ENCODE measurements at places on chromosomes 13 and 19.
A peak's percentile ranks its signal among the peaks of the same experiment; 100 is the strongest.

DNA sequence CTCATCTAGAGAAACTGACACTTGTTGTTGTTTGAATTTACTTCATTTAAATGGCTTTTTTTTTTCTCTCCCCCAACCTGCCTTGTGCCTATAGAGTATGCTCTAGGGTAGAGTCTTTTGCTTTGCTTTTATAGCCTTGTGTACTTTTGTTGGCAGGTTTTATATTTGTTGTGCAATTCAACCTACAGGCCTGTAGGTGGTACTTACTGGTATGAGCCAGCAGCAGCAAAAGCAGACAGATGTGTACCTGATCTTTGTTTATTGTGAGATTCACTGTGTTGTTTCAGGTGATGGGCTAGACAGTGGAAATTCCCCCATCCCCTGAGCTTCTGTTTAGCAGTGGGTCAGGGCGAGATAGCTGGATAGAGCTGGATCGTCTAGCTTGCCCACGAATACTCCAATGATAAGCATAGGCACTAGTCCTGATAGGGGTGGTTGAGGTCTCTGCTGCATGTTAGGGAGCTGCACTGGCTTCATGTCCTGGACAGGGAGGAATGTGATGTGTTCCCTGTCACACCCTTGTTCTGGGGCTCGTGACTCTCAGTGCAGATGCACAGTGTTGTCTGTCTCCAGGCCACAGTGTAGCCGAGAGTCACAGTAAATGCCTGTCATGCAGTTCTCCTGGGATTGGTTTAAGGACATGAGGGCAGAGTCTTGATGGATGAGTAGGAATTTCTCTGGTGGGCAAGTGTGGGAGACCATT lies 21.3 kb downstream of the DNAJC3 start:
- no peak for DNase-seq

- DNase-seq: no peak
Measured at GRCh38 chr13:41326661-41327060, 15.6 kb downstream of the NAA16 start.

DNA sequence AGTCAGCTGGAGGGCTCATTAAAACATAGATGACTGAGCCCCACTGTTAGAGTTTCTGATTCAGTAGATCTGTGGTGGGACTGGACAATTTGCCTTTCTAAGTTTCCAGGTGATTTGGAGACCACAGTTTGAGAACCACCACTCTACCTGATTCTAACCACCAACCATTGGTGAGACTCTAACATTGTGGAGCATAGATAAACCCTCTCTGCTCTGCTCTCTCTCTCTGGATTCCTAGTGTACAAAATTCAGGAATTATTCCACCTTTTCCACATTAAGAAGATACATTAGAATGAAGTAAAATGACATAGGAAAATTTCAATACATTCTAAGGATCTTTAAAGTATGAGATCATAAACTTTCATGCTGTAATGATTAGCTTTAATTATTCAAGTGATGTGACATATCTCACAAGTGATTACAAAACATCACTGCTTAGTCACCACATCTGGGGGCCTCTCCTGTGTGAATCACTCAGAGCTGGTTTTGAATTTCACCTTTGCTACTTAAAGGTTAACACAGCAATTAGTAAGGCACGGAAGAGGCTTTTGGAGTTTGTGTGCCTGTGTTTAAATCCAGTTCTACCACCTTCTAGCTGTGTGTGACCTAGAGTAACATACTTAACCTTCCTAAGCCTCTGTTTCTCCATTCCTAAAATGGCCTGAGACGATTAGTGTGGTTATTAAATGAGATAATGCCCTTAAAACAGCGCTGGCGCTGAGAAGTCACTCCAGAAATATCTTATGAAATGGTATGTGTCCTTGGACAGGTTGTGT lies 78.5 kb upstream of the NBEA start:
- DNase-seq: peak; percentile 81

DNA sequence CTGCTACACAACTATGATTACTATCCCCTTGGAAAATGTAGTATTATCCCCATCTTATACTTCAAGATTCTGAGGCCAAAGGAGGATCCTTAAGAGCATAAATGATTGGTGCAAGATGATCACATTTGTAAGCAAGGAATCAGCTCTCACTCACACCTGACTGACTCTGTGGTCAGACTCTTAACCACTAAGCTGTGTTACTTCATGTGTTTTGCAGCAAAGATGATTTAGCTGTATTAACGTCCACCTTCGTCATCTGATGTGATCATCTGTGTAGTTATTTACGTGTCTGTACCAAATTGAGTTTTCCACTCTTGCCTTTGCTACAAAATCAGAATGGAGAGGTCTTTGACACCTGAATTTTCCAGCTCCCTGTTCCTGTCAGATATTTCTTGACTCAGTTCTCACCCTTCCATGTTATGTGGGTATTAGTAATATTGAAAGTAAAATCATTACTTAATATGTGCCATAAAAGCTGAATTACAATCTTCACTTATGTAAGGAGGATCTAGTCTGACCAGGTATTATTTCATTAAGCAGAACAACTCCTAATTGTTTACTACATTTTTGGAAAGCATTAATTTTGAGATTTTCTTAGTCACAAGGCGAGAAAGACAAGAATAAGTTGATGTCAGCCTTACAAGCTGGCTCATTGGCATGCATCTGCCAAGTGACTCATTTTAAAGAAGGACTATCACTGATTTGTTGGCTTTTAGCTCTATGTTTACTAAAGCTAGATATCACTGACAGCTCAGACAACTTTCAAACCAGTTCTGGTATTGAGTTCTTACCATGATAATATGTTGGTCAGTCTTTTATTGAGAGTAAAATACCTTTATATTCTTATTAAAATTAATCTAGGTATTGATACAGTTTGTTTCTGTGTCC lies 1279.8 kb upstream of the PCDH9 start:
- DNase-seq: no peak

GRCh38 chr19:3098141-3098514 lies 4.0 kb downstream of the GNA11 start:
- DNase-seq: no peak

DNA sequence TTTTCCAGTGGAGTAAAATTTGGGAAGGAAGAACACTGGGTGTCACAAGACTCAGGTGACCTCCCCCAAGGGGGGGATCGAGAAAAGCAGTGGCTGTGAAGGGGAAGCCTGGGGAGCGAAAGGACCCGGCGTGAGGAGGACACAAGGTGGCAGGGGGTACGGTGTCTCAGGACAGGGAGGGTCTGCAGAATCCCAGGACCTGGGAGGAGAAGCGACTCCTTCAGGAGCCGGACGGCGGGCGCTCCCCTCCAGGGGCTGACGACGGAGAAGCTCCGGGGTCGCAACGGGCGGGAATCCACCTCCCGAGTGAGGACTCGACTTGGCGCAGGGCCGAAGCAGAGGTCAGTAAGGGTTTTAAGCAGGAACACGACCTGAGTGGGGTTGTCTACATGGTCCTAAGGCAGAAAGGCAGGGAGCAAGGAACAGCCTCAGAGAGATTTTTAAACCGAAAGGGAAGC lies 529 bp downstream of the ZNF836 start:
- no peak for DNase-seq

- DNase-seq: no peak
Measured at GRCh38 chr13:94515374-94515773, 35.9 kb upstream of the DCT start.

DNA sequence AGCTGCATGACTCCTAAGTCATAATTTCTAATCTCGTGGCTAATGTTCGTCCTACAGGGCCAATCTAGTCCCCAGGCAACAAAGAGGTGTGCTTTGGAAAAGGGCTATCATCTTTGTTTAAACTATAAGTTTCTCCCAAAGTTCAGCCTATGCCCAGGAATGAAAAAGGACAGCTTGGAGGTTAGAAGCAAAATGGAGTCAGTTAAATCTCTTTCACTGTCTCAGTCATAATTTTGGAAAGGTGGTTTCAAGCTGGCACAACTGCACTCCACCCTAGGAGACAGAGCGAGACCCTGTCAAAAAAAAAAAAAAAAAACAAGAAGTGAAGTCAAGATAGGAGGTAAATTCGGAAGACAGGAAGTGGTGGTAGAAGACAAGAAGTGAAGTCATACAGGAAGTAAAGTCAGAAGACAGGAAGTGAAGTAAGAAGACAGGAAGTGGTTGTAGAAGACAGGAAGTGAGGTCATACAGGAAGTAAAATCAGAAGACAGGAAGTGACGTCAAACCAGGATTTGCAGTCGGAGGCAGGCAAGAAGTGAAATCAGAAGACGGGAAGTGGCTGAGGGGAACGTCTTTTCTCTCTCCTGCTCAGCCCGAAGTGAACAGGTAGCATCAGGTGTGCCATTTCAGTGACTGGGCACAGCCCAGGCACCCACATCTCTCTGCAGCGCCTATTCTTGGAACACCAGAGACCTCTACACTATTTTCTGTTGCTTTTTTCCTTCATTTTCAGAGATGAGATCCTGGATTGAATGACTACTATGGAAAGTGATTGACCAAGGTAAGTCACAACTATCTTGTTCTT lies 32.2 kb downstream of the GP6 start:
- no peak for DNase-seq

GRCh38 chr19:50482916-50483315 lies 6.3 kb upstream of the GARIN5A start:
- DNase-seq: no peak

GRCh38 chr13:112069061-112069844 lies 2.3 kb downstream of the SOX1 start:
- DNase-seq: no peak

GRCh38 chr13:36029166-36029565 lies 102.0 kb downstream of the DCLK1 start:
- DNase-seq: no peak

DNA sequence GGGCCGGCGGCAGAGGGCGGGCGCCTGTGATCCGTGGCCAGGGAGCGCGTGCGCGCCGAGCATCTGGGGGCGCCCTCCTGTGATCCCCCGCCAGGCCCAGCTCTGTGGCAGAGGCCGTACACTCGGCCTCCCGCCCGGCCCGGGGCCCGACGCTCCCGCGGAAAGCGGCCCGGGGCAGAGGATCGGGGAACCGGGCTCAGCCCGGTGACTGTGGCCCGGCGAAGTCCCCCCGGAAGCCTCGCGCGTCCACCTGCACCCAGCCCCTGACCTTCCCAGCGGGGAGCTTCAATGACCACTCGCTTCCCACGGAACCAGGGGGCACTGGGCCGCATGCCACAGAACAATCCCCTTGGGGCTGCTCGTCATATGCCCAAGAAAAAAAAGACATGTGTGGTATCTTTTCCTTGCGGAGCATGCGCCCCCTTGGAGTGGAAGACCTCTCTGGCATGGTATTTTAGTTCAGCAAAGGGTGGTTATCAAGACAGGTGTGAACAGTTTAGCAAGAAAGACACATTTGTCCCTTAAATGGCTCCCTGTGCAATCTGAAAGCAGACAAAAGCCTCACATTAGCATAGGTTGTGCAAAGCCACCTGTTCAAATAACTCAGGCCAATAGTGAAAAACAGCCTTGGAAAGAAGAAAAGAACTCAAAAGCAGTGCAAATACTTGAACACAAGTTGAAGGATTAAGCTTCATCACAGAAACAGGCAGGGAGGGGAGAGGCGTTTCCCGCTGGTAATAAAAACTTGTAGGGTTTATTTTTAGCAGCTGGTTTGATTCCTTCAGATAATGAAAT lies 290.9 kb upstream of the SOX21 start:
- no peak for DNase-seq

DNA sequence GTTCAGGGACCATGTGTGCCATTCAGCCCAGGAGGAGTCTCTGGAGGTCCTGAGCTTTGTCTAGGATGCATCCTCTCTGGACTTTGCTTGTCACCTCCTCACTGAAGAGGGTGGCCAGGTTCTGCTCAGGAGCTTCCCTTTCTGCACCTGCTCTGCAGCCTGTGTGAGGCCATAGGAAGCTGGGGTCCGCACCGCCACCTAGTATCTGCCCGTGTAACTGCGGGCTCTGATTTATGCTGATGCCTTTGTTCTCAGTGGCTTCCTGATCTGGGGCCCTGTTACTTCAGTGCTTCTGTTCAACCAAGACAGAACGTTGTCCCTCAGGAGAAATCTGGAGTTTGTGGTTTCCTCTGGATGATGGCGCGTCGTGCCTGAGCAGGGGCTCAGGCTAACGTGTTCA lies 15.5 kb downstream of the ZNF610 start:
- no peak for DNase-seq

DNA sequence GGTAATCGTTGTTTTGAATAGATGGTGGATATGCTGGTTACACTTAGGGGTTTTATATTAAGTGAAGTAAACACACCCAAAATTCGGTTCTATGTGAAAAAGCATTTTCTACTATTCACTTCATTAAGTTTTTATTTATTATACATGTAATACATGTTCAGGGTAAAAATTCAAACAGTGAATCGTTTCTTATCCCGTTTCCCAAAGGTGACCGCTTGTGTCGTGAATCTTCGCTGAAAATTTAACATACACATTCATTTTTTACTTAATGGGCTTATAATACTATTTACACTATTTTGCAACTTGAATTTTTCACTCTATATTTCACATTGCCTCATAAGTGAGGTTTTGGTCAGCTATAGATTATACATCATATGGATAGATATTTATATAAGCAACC lies 24.5 kb downstream of the IPO5 start:
- DNase-seq: no peak

DNA sequence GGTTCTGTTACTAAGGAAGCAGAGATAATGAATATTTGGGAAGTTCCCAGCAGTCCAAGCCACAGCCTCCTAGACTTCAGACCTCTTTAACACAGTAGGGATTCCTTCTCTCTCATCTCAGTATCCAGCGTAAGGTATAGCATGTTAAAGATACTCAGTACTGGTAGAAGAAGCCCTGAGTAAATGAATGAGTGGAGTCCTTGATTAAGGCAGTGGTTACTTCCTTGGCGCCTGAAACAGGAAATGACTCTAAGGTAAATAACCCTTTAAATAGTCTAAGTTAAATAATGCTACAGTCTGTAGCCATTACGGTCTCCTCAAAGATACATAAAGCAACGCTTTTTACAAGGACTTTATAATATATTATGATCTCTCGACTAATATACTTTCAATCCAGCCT lies 650.8 kb upstream of the MIR17HG start:
- DNase-seq: no peak

GRCh38 chr19:17385878-17386611 lies 8.0 kb downstream of the CCDC194 start:
- DNase-seq: no peak

GRCh38 chr13:75264611-75265010 lies 217.4 kb downstream of the TBC1D4 start:
- no peak for DNase-seq

GRCh38 chr13:48891586-48891985 lies 84.1 kb upstream of the FNDC3A start:
- DNase-seq: no peak

DNA sequence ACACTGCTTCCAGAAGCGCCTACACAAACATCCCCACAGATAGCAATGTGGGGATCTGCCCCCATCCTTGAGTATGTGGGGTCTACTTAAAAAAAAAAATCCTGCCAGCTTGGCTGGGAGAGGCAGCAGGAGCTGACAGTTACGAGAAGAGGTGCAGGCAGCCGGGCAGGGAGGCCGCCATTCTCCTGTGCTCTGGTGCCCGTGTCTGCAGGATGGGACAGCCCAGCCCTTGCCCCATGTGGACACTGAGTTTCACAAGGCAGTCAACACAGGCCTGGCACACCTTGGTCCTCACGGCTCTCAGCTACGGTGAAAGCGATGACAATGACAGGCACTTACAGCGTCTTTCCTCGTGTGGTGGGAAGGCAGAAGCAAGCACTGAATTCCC lies 24.0 kb downstream of the MPND start:
- DNase-seq: no peak

- DNase-seq: no peak
Measured at GRCh38 chr19:32191921-32192320, 153.5 kb upstream of the ZNF507 start.

- DNase-seq: peak; percentile 40
Measured at GRCh38 chr19:1122972-1123363, 19.2 kb downstream of the GPX4 start.

GRCh38 chr13:111304041-111304544 lies 16.3 kb upstream of the TEX29 start:
- DNase-seq: no peak

Measured in GM04504 (cell line).